ENCODE measurements at places on chromosomes 7 and 10.

DNA sequence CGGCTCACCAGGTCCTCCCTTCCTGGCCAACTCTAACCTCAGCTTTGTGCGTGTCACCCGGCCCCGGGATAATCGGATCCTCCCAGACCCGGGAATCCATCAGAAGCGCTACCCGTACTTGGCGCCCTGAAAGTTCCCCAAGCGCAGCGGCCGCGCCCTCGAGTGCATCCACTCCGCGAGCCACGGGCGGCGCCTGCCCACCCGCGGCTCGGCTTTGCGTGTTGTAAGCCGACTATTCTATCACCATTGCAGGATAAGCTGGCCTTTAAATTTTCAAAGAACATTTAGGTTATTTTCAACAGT lies 35.7 kb upstream of the EBLN1 start:
- DNase-seq, result no peak

DNA sequence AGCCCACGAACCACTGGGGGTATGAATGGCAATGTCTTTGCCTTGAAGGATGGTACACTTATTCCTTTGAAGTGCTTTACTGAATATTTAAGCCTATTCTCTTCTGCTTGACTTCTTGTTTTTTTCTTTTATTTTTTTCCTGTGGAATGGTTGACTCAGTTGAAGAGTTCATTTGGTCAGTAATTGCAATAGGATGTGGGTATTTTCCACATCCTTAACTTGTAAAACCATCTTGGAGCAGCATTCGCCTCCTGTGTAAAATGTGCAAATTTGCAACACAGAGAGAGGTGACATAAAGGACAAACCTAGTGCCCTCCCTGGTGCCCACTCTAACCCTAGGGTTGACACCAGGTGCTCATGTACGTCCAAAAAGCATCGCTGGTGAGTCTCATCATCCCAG lies 347.0 kb downstream of the GATA3 start:
- DNase-seq, result no peak

GRCh38 chr10:79053081-79053434 lies 15.7 kb upstream of the ZMIZ1 start:
- DNase-seq, result no peak

- DNase-seq, result no peak
These were observed 5.2 kb downstream of the GOT1 start for GRCh38 chr10:99425204-99425603.

GRCh38 chr7:133359449-133359848 lies 106.6 kb downstream of the EXOC4 start:
- no peak for DNase-seq

DNA sequence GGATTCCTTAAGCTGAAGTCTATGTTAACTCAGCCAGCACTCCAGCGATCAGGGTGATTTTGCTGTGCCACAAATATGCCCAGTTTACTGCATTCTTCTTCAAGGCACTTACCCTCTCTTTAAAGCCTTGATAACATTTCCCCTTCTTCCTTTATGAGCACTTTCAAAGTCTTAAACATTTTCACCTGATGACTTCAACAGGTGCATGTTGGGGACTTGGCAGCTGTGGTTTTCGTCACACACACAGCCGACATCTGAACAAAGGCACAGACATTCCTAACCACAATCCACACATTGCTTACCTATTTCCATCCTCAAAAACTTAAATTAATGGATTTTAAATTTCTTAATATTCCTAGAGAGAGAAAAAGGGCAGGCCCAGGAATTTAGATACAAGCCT lies 331.5 kb downstream of the CRPPA start:
- no peak for DNase-seq

DNA sequence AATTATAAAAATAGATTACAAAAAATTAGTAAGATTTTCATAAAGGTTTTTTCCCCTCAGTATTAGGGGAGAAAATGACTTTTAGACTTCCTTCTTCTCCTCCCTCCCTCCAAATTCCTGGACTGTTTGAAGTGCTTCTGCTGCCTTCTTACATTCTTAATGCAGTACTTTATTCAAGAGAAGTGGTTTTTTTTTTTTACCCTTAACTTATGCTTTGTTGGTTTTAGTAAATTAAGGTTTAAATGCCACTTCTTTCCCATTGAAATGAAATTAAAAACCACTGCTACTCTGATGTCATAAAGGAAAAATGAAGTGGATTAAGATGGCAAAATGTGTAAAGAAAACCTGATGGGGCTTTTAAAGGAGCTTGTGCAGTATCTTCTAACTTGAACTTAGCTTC lies 140.7 kb downstream of the VTI1A start:
- no peak for DNase-seq

DNA sequence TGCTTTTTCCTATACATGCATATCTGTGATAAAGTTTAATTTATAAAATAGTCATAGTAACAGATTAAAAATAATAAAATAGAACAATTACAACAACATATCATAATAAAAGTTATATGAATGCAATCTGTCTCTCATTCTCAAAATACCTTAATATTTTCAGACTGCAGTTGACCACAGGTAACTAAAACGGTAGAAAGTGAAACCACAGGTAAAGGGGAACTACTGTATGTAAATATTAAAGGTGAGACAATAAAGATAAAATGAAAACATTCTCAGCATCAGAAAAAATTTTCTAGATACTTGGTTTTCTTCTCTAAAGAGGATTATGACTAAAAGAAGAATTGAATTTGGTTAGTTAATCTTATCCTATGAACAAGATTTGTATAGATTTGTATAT lies 6.0 kb downstream of the FKBP14 start:
- DNase-seq, result no peak

DNA sequence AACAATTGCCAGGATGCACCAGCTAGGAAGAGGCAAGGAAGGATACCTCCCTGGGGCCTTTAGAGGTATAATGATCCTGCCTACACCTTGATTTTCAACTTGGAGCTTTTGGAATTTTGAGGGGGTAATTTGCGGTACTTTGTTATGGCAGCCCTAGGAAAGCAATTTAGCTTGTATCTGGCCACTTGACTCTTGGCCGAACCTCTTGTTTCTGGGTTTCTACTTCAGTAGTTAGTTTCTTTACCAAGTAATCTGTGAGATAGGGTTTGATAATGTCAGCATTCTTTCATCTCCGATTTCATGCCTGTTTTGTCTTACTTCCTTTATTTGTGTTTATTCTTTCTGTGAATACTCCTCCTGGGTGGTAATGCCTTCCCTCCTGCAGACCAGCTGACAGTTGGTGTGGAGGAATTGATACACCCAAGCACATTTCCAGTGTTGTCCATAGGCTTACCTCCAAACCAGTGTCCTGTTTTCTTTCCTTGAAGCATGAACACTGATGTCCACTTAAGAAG lies 163.7 kb downstream of the SND1 start:
- DNase-seq, result no peak

DNA sequence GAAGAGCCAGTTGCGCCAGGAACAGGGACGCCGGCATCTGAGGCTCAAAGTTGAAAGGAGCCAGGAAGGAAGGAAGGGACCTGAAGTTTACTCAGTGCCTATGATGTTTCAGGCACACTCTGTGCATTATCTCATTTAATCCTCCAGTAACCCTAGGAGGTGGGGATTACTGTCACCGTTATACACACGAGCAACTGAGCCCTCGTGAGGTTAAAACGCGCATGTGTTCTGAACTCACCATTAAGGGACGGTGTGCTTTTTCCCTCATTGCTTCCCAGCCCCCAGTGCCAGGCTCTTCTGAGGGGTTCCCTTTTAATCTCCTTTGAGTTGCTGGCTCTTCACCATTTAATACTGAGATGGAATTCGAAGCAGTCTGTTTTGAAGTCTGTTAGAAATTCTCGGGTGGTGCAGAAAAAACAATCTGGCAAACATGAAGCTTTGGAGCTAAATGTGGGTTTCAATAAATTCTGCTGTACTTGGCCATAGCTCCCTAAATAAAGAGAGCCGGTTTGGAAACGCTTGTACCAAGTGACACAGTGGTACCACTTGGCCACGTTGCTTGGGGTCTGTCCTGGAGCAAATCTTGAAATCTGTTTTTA lies 102.2 kb downstream of the TAX1BP1 start:
- no peak for DNase-seq

DNA sequence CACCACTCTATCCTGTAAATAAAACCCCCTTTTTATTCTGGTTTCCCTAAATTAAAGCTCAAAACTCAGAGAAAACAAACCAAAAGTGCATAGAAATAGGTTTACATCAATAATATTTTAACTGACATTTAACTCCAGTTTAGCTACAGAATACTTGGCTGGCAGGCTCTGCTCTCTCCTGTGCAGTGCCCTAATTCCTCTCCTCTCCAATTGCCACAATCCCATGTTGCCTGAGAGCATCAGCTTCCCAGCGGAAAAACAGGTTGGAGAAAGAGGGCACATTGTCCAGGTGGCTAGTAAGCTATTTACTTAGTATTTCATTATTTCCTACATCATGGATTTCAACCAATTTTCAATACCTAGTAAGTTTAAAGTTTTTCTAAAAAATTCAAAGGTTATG lies 8.7 kb downstream of the SEMA3E start:
- no peak for DNase-seq

DNA sequence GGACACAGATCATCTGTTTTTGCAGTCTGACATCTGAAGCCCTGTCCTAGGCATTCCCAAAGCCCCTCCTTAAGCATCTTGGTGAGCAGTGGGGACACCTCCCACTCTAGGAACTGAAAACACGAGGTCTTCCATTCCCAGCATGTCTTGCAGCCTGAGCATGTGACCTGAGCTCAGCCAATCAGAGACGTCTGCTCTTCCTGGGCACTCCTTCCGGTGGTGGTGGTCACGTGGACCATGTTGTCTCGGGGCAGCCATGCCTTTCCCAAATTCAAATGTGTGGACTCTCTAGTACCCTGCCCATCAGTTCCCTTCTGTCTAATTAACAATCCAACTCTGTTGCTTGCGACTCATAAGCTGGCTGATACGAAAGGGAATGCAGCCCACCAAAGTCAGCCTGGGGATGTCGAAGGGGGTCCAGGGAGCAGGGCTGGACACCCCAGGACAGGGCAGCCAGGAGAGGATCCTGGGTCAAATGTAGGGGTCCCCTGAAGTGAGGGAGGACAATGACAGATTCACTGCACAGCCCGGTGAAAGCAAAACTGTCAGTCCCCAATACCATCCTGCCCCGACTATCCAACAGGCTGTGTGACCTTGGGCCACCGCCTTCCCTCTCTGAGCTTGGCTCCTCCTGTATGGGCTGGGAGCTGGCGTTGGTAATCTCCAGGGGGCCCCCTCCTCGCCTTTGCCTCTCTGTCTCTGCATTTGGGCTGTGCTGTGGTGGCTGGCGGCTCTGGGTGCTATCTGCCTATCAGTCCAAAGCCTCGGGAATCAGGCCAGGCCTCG lies 57.4 kb upstream of the BAIAP2L1 start:
- no peak for DNase-seq

DNA sequence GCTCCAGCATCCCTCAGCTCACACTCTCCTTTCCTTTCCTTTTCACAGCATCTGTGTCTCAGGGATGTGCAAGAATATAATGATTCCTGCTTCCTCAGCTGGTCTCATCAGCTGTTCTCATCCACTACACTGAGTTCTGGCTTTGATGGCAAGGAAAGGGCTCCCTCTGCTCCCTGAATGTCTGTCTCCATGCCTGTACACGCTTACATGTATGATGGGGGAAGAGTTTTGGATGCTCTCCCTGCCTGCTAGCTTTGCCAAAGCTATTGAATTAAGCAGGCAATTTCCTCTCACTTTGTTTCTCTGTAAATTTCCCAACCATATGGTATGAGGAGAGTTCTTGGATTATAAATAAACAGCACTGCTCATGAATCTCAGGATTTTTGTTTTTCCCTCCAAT lies 254.5 kb downstream of the SORCS3 start:
- DNase-seq, result no peak

DNA sequence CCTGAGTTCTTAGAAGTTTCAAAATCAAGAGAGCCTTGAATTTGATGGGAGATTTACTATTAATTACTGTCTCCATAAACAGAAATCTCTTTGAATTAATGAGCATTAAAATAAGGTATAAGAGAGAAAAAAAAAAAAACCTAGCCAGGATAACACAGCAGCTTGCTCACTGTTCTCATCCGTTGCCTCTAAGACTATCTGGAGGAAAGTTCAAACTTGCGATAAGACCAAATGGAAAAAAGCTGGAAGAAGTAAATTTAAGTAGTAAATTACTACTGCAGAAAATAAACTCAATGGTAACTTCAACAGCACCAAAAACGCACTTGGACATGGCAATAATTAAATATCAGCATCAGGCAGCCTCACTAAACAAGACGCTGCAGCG lies 36.7 kb downstream of the GNA12 start:
- no peak for DNase-seq

- DNase-seq, result peak; percentile 31
These were observed 32.8 kb upstream of the STRIP2 start for GRCh38 chr7:129401228-129401966.

DNA sequence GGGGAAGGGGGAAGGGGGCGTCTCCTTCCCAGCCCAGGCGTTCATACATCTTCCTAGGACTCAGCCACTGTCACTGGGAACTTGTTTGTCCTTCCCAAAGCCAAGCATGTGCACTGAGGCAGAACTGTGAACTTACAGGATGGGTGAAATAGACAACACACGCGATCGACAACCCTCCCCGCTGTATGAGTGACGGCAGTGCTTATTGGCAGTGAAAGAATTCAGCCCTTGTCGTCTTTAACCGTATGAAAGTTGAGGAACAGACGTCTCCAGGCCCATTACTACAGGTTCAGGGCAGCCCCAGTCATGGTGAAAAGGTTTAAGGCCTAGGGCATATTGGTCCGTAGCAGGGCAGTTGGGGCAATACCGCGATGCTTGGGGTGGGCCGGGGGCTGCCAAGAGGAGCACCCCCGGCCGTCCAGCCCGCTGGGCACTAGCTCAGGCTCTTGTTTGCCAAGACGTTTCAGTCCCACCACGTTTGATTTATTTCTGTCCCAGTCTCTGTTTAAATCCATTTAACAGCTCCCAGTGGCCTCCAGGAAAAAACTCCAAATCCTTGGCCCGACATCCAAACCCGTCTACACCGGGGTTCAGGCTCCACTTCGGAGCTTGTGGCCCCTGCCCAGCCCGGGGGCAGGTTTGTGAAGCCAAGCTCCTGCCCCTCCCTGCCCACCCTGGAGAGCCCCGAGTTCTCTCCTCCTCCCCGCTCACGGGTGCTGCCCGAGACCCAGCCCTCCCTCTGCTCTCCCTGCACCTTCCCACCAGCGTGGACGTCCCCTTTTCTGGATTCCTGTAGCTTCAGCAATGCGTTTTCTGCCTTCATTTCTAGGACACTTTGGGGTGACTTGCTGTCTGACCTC lies 159.8 kb downstream of the DNAJB6 start:
- DNase-seq, result no peak

DNA sequence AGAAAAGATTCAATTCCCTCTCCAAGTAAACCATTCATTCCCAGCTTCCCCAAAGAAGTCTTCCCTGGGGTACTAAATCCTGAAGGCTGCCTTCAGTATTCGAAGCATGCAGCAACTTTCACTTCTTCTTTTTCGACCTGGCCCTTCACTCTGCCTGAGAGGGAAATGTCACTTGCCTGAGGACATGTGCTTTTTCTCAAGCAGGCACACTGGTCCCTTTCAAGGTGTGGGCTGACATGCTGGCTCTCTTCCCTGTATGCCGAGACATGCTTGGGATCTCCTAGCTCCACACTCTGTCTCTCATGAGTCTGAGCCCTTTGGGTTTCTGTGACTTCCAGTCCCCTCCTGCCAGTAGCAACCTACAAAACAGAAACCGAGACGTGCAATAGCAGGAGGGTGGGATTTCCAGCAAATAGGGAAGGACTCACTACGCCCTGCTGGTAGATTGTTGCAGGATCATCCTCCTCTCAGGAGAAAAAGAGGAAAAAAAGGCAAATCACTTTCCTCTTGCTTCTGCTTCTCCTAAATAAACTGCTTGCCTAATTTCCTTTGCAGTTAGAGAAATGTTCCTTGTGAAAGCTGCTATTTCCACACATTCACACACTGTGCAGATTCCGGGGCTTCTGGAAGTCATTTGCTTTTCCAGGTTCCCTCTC lies 33.5 kb downstream of the FIGNL1 start:
- peak; percentile 63 for DNase-seq

- DNase-seq, result no peak
These were observed 19.7 kb downstream of the UBE3C start for GRCh38 chr7:157158400-157158799.

GRCh38 chr10:84360637-84361365 lies 32.4 kb downstream of the CCSER2 start:
- no peak for DNase-seq

Measured in SIG-M5 (cell line).